Posterior cingulate gyrus (tissue), 11 donors: ENCODE measurements at places on chromosomes 1 and 21.

DNA sequence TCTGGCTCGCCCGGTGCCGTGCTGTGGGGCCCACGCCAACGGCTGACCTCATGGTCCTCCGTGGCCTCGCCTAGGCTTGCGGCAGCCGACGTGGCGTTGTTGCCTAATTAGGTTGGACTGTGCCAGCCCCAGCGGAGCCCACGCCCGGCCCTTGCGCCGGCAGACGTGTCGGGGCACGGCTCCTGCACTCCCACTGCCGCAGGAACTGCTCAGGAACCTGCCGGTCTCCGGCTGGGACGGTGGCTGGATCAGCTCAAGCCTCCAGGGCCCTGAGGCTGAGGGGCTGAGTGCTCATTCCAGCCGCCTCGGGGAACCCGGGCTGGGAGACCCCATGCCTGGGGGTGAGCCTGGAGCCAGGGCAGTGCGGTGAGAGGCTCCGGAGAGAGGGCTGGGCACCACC, 16.1 kb upstream of the PEX10 start:
- no peak for DNase-seq

DNA sequence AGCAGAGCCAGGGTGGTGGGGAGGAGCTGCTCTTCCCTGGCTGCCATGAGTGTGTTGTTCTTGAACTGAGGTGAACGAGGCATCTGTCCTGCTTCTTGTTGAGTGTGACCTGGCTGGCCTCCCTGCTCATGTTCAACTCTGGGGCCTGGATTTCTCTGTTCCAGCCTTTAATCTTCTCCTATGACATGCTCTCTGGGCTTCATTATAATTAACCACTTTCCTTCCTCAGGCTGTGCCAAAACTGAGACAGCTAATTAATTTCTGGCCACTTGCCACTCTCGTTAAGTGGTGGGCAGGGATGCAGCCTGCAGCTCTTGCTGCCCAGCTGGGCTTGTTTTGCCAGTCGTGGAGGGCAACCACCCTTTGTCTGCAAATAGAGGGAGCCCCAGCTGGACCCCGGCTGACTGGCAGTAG, 23.3 kb downstream of the OPRD1 start:
- no peak for DNase-seq

DNA sequence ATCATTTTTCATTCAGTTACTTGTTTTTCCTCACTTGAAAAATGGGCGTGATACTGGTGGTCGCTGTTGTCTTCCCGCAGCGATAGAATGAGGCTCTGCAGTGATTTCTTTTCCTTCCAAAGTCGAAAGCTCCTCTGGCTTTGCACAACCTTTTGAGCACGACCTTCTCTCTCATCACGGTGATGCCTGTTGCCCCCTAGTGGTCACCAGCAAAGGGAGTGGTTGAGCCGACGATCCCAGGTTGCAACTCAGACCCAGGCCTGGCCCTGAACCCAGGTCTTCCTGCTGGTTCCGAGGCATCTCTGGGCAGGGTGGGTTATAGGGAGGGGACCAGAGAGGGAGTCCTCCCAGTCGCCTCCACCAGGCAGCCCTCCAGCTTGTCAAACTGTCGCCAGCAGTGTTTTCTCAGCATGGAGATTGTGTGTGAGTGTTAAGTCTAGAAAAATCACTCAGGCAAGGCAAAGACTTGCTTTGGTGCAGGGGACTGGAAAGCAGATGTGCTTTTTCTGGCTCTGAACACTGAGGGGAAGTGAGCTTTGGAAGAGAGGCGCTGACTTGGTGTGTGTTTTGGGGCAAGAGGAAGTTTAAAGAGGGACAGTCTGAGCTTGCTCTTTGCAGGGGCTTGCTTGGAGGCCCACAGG, 285.3 kb downstream of the CAMTA1 start:
- DNase-seq: peak; percentile 60

- no peak for DNase-seq
Measured at GRCh38 chr1:152108882-152109222, 6.4 kb downstream of the TCHH start.

GRCh38 chr1:204320382-204320804, 39.3 kb downstream of the PLEKHA6 start:
- DNase-seq: no peak

- no peak for DNase-seq
Measured at GRCh38 chr1:195941314-195941713, 666.9 kb downstream of the KCNT2 start.

GRCh38 chr1:97577613-97578012, 343.2 kb downstream of the DPYD start:
- DNase-seq: no peak

DNA sequence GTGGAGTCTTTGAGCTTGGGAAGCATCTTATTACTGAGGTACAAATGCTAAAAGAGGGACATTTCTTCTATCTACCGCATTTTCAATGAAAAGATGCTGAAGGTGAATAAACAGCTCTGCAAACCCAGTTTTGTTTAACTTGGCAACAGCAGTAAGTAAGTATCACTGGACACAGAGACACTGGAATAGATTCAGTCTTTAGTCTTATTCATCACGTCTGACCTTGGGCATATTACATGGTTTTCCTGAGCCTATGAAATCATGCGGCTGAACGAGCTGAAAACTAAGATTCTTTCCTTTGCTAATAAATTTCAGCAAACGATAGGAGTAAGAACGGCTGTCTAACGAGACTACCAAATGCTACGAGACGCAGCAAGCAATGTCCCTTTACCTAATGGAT, 207.4 kb downstream of the GABPA start:
- DNase-seq: no peak

DNA sequence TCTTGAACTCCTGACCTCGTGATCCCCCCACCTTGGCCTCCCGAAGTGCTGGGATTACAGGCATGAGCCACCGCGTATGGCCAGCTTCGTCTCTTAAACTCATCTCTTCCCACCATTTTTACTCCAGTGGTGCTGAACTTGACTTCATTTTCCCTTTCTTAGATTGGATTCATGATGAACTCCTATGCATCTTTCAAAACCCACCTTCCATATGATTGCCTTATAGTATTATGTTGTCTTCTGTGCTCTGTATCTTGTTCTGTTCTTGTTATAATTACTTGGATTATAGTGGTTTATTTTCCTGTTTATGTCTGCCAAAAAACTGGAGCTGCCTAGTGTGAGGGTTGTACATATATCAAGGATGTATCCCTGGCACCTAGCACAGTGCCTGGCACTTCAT, 110.8 kb upstream of the GADD45A start:
- DNase-seq: no peak

- no peak for DNase-seq
Measured at GRCh38 chr1:169460191-169460833, 25.4 kb downstream of the SLC19A2 start.

GRCh38 chr21:33688353-33688752, 46.1 kb downstream of the ITSN1 start:
- DNase-seq: no peak
